ENCODE measurements at places on chromosomes 6 and 20.

- peak; percentile 57 for DNase-seq
These were observed 102.0 kb downstream of the PSMB1 start for GRCh38 chr6:170450916-170451761.

GRCh38 chr6:3848380-3848779, 793 bp upstream of the FAM50B start:
- DNase-seq, result no peak

- no peak for DNase-seq
These were observed 445.6 kb upstream of the SOX4 start for GRCh38 chr6:21147995-21148394.

GRCh38 chr6:291204-291696, 1.0 kb upstream of the DUSP22 start:
- DNase-seq, result peak; percentile 65

GRCh38 chr6:38871741-38872568, 156.8 kb downstream of the DNAH8 start:
- no peak for DNase-seq

DNA sequence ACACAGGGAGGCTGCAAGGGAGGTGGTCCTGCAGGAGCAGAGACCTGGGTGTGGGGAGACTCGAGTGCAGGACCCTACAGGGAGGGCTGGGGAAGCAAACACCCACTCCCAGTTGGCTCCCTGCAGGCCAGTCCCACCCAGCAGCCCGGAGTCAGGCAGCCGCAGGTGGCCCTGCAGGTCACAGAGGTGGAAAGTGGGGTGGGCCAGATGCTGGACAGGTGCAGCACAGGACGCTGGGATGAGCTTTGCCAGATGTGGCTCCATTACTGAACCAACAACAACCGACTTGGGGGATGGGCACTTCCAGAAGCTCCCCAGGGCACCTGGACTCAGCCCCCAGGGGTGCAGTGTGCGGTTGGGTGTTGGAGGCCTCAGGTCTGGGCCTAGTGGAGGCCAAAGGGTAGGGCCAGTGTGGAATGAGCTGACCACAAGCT, 26.6 kb upstream of the MYT1 start:
- DNase-seq, result no peak

GRCh38 chr6:4135665-4136353, 434 bp upstream of the ECI2 start:
- DNase-seq, result peak; percentile 99

GRCh38 chr20:10005885-10006284, 28.9 kb upstream of the ANKEF1 start:
- no peak for DNase-seq

DNA sequence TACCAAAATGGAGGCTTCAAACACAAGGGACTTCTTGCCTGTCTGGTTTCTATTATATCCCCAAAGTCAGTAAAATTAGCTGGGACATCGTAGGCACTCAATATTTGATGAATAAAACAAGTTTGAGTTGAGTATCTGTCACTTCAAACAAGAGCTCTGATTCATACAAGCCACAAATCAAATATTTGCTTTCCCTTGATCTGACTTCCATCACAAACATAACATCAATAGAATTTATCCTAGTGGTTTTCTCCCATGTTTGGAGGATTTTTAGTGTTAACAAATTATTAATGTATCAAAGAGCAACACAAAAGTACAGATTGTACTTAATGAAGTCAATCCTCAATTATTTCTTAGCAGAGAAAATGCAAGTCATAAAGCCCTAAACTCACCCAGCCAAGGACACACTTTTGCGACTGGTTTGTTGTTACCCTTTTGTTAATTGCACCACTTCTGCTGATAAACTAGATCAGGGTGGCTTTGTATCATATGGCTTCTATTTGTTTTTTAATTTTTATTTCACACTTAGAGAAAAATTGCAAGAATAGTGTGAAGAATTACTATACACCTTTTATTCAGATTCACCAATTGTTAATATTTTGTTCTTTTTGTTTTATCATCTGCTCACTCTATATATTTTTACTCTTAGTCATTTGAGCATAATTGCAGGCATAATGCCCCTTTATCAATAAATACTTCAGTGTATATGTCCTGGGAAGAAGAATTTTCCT, 117.4 kb upstream of the PRDM1 start:
- DNase-seq, result no peak

DNA sequence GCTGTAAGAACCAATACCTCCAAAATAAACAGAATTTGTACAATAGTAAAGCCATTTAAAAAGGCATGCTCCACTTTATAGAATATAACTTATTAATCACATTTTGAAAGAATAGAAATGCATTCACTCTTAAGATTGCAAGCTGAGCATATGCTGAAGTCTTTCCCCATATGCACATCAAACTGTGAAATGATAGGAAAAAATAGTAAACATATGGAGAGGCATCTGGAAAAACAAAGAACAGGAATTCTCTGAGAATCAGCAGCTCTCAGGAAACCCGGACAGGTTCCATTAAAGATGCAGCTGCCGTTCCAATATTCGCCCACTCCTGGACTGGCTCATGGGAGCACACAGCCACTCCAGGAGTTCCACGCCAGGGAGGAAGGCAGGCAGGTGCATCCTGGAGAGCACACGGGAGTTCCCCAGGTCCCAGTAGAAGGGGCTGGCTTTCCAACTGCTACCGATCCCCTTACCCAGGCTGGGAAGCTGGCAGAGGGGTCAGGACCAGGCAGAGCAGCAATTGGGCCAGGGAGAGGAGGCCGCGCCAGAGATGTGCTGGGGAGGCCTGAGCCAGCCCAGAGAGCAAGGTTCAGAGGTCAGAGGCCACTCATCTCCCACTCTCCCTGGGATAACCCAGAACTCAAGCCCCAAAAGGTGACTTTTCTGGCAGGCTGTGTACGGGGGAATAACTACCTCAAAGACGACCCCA, 111.1 kb downstream of the DLL1 start:
- peak; percentile 31 for DNase-seq

DNA sequence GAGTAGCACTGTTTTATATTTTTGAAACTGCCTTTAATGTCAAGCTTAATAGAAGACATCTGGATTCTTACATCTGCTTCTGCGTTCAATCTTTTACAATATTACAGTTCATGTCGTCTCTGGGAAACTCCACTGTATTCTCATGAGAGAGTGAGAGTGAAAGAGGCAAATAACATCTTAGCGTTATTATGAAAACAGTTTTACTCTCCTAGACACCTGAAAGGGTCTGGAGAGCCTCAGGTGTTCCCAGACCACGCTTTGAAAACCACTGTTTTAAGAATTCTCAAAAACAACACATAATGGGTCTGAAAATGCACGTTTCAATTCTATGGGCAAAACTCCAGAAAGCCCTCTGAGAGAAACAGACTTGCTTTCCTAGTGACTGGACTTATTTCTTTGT, 63.3 kb downstream of the ARHGAP18 start:
- DNase-seq, result no peak

- DNase-seq, result no peak
These were observed 385.3 kb upstream of the RUNX2 start for GRCh38 chr6:44942798-44943197.

- peak; percentile 81 for DNase-seq
These were observed 12.3 kb upstream of the HDDC2 start for GRCh38 chr6:125314009-125314581.

- DNase-seq, result no peak
These were observed 1007.9 kb upstream of the FLRT3 start for GRCh38 chr20:15345287-15345686.

GRCh38 chr20:34362502-34363061, 491 bp upstream of the ITCH start:
- DNase-seq, result no peak

DNA sequence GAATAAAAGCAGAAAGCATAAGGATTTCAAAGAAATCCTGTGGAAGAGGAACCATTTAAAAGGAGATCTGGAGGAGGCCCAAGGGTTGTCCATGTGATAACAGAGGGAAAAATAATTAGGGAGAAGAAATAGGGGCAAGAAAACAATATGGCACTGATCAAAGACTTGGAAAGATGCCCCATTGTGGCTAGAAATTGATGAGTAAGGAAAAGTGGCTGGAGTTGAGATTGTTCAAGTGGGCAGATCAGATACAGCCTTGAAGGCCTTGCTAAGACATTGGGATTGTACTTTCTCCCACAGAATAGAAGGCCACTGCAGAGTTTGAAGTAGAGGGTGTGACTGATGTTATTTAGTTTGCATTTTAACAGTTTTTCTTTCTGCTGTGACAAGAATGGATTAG, 213.3 kb downstream of the CBLN4 start:
- no peak for DNase-seq

- no peak for DNase-seq
These were observed 17.8 kb downstream of the B4GALT5 start for GRCh38 chr20:49695830-49696229.

DNA sequence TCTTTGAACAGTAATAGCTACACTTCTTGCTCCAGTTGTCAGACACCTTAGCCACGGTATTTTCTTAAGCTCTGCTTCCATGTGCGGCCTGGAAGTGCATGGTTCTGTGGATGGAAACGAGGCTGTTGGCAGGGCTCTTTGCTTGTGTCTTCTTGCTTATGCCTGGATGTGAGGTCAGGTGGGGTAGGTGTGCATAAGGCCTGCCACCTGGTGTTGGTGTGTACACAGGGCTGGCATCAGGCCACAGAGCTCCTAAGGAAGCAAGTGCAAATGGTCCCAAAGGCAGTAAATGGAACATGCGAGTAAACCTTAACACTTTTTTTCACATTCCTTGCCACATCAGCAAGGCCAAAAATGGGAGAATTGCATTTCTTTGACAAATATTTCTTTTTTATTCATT, 158.1 kb upstream of the GMDS start:
- no peak for DNase-seq

GRCh38 chr6:116571683-116572000, 338 bp downstream of the RWDD1 start:
- no peak for DNase-seq

GRCh38 chr6:45949256-45949655, 66.4 kb downstream of the CLIC5 start:
- DNase-seq, result no peak

- DNase-seq, result no peak
These were observed 12.0 kb upstream of the UQCC2 start for GRCh38 chr6:33723371-33724085.
